Fibroblast of the aortic adventitia (primary cell): ENCODE measurements at places on chromosomes 1 and 21.
A peak's percentile ranks its signal among the peaks of the same experiment; 100 is the strongest.

DNA sequence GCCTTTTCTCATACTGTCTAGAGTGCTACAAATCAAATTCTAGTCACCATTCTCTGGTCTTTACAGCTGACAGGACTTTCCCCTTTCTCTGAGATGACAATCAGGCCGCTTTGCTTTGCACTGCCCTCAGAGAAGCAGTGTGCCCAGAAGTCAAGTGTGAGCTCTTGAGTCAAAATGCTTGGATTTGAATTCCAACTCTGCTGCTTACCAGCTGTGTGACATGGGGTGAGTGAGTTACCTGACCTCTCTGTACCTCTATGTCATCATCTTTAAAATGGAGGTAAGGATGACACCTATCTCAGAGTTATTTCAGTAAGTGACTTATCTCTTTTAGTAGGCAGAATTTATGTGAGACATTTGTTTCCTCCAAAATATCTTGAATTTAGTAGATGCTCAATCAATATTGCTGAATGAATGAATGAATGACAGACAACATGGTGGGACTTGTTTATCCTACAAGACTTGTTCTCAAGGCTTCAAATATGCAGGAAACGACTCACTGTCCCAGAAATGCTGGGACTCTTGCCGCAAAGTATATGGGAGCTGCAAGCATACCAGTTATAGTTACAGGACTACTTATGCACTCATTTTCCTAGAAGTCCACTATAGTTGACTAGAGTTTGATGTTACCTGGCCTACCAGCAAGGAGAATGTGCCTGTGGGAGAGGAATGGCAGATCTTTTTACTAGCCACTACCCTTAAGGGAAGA is 38.1 kb upstream of the A3GALT2 start:
- DNase-seq: no peak

GRCh38 chr1:16981269-16981849 is 939 bp upstream of the MFAP2 start:
- peak; percentile 83 for DNase-seq

GRCh38 chr1:183891158-183891856 is 86.4 kb downstream of the RGL1 start:
- no peak for DNase-seq

GRCh38 chr1:240701412-240701811 is 89.5 kb upstream of the GREM2 start:
- DNase-seq: peak; percentile 88

DNA sequence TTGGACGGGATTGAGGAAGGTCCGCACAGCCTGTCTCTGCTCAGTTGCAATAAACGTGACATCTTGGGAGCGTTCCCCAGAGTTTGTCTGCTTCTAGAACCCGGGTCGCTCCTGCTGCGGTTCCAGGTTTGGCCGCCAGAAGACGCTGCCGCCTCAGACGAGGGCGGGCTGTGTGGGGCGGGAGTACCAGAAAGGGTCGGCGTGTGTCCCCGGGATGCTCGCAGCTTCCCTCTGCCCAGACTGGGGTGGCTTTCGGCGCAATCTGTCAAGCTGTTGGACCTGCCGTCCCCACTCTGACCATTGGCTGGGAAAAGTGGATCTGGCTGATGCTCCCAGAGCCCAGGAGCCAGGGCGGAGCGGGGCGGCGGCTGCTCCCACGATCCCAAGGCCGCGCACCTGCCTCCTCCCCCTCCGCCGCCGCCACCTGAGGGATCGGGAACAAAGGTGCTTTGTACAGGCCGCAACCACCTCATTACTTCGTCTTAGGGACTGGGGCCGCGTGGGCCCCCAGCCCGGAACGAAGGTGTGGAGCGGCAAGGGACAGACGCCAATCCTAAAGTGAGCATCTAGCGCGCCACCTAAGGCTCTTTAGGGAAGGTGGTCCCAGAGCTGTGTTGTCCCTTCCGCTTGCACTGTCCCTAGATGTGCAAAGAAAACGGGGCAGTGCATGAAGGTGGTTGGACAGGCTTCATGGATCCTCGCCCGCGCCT is 683 bp upstream of the EFNA4 start:
- DNase-seq: no peak
